ENCODE measurements at places on chromosomes 12 and 14.

DNA sequence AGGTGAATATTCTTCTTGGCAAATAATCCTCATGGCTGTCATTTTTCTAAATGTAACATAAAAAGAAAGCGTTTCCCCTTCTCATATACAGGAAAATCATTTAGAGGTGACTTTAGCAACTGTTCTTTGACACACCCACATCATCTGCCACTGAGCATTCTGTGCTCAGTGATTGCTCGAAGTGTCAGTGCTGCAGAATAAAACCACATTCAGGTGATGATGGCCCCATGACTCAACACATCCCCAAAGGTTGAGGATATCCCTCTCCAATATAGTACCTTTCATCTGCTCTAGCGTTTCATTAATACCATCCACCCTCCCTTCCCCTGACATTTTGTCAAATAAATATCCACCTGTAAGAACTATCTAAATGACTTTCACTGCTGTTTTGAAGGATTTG lies 28.7 kb upstream of the CPSF6 start:
- no peak for DNase-seq

DNA sequence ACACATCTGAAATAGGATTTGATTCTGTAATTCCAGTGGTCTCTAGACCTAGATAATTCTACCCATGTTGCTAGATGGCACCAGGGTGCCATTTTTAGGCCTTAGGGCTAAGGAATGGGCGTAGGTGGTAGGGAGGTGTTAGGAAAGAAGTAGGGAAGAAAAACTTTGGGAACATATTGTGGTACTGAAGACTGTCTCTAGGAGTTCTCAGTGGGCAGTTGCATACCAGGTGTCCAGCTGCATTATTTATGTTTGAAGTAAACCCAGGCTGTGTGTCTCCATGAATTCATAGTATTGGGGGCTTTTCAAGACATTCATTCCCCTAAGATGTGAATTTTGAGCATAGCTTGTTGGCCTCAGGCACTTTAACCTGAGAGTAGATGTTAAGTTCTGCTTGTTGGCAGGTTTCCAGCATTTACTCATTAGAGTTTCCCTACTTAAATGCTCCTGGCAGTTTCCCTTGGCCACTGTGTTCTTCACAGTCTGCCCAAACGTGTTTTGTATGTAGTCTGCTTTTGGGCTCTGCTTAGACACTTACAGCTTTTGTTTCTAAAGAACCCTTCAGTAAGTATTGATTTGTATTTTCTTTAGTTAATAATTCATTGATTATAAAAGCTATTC lies 31.5 kb upstream of the CCT2 start:
- peak; percentile 46 for DNase-seq

GRCh38 chr12:52847335-52848102 lies 1.3 kb downstream of the KRT78 start:
- no peak for DNase-seq

GRCh38 chr12:47268501-47269454 lies 189.0 kb upstream of the AMIGO2 start:
- no peak for DNase-seq

DNA sequence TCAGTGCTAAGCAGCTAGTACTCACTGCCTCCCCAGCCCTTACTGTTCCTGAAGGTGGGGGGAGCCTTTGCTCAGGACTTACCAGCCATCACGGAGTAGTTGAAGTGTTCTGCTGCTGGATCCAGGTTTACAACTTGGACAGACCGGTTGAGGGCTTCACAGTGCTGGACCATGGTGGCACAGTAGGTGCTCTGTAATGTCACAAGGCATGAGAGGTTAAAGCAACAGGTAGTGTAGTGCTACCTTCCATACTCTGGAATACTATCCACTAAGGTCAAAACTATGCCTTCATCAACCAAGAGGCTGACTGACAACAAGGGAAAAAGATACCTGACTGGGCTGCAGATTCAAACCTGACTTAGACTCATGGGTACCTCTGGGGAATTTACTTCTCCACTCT lies 3.0 kb downstream of the GPN3 start:
- no peak for DNase-seq

DNA sequence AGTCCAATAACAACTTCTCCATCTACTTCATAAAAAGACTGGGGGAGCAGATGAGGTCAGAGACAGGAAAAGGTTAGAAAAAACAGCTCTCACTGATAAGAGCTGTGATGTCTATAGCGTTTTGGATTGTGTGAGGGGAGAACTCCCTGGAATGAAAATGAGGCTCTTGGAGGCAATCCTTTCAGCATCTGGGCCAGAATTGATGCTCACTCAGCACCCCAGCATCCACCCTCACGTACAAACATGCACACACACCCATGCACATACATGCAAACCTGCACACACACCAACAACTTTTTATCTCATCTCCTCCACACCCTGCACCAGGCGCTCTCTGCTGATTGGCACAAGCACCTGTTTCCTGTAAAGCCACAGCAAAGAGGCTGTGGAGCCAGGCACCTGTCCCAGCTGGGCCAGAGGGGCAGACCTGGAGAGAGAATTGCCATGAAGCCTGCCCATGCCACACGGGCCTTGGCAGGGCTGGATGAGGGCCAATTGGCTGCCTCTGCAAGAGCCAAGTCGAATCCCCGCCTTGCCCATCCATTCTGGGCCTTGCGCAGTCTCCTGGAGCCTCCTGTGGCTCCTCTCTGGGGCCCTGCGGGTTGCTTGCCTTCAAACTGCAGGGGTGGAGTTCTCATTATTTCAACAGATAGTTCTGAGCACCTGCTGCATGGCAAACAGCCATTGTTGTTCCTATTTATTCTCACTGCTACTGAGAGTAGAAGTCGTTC lies 53.1 kb downstream of the SYNE3 start:
- no peak for DNase-seq

- no peak for DNase-seq
These were observed 68.0 kb downstream of the SPPL3 start for GRCh38 chr12:120836114-120836684.

GRCh38 chr12:93443576-93443975 lies 1.8 kb upstream of the UBE2N start:
- DNase-seq, result no peak

GRCh38 chr12:67025543-67026114 lies 243.5 kb upstream of the CAND1 start:
- no peak for DNase-seq

Data from SW 1271 (cell line).